Stimulated activated CD4-positive, alpha-beta T cell treated with anti-CD3 and anti-CD28 coated beads, TNF-alpha, amount 100 ng/mL, for 1 hour (primary cell): ENCODE measurements at places on chromosomes 12 and 14.

- no peak for DNase-seq
Observed at GRCh38 chr12:29616664-29617406, 119.3 kb upstream of the OVCH1 start.

DNA sequence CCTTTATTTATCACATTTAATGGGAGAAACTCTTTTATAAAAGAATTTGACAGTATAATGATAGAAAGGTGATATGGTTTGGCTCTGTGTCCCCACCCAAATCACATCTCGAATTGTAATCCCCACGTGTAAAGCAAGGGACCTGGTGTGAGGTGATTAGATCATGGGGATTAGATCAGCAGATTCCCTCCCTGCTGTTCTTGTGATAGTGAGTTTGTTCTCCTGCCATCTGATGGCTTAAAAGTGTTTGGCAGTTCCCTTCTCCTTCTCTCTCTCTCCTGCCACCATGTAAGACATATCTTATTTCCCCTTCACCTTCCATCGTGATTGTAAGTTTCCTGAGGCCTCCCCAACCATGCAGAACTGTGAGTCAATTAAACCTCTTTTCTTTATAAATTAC, 1110.3 kb downstream of the FLRT2 start:
- DNase-seq = no peak

DNA sequence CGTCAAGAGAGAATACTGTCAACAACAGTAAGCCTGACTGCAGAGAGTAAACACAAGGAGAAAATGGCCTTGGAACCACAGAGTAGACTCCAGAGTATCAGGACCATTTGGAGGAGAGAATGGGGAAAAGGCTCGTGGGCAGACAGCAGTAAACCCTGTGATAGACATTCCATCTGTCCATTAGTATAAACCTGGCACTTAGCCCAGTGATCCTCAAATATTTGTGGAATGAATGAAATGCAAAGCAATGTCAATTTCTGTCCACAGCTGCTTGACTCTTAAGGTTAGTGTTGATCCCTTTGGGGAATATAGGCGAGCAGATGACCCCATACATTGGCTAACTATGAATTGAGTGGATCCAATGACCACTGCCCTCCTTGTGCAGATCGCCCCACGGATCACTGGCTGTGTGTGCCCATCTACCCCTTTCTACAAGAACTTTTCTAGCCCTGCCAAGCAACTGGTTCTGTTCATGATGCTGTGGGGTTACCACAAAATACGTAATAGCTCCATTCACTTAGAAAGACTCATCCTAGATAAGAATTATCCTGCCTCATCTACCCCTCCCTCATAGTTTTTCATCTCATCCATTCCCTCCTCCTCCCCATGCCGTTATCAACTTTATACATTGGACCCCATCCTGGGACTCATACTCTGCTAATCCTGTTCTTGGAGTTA, 846.8 kb downstream of the NRXN3 start:
- no peak for DNase-seq

GRCh38 chr12:106647793-106648514, 65.2 kb downstream of the RFX4 start:
- DNase-seq = no peak

DNA sequence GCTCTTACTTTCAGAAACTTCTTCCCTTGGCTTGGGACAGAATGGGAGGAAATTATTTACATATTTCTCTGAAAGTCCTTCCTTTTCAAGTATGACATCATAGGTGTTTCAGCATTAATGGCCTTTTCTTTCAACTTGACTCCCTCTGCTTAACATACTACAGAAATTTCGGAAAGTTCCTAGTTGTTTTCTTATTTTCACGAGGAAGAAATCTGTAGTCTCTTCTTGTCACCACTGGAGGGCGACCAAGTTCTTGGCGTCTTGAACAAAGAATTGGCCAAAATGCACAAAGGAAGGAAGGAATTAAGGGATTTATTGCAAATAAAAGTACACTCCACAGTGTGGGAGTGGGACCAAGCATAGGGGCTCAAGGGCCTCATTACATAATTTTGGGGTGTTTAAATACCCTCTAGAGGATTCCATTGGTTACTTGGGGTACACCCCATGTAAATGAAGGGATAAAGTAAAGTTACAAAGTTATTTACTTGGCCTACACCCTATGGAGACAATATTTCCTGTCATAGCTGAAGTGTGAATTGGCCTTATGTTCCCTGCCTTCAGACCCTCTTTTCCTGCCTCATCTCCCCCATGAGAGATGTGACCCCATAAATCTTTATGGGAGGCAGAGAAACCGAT, 70.4 kb downstream of the RPL10L start:
- DNase-seq = no peak

GRCh38 chr12:49864798-49865090, 21.8 kb upstream of the BCDIN3D start:
- no peak for DNase-seq

DNA sequence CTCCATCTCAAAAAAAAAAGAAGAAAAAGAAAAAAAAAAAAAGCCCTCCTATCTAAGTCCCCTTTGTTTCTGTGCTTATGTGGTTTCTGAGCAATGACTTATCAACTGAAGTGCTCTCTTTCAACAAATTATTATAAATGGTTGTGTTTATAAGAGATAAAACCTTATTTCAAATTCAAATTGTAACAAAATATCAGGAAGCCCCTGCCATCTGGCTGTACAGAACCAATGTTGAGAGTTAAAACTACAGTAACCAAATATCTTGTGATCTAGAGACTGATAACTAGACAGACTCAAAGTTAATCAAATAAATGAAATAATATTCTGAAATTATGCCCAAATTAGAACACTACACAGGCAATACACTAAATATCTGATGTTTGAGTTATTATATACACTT, 143.0 kb upstream of the CPNE8 start:
- DNase-seq = no peak

GRCh38 chr14:100285021-100285912, 21.0 kb downstream of the SLC25A29 start:
- peak; percentile 43 for DNase-seq

DNA sequence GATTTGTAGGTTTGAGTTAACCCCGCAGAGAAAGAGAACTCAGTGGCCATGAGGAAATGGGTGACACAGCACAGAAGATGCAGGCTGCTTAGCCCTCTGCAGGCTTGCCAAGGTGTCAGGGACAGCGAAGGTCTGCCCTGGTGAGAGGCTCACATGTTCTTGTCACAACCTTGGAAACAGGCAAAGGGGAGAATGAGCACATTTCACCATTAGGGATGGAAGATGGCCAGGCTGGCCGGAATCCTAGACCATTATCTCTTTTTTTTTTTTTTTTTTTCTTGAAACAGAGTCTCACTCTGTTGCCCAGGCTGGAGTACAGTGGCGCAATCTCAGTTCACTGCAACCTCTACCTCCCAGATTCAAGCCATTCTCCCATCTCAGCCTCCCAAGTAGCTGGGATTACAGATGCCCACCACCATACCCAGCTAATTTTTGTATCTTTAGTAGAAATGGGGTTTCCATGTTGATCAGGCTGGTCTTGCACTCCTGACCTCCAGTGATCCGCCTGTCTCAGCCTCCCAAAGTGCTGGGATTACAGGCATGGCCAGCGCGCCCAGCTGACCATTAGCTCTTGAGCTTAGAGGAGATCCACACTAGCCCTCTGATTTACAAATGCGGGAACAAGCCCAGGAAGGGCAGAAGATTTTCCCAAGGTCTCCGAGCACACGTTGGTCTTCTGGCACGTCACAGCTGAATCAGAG, 34.6 kb downstream of the LTBP2 start:
- no peak for DNase-seq

- DNase-seq = no peak
Observed at GRCh38 chr12:96029826-96030225, 5.6 kb downstream of the LTA4H start.

DNA sequence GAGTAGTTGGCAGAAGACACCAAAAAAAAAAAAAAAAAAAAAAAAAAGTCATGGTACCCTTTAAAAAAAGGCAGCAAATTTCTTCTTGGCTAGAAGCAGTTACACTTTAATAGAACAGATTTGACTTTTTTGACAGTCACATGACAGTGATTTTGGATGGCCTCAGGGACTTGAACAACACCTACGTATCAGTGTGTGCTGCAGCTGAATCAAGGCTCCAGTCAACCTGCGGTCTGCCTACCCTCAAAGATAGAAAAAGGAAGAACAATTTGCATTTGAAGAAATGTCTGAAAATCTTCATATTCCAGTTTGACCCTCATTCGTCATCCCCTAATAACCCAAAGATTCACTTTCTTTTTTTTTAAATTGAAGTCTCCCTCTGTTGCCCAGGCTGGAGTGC, 53.9 kb downstream of the MDM2 start:
- no peak for DNase-seq

DNA sequence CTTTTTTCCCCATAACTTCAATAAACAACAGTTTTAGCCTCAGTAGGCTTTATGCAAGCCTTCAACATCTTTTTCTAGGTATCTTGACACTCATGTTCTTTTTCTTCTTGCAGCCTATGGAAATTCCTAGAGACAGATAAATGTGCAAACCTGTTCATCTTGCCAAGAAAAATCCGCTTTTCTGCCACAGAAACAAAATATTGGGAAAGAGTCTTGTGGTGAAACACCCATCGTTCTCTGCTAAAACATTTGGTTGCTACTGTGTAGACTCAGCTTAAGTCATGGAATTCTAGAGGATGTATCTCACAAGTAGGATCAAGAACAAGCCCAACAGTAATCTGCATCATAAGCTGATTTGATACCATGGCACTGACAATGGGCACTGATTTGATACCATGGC, 295.9 kb downstream of the ZFP36L1 start:
- DNase-seq = no peak

- DNase-seq = no peak
Observed at GRCh38 chr14:105281371-105282097, 19.3 kb downstream of the BRF1 start.

GRCh38 chr12:10094646-10095395, 4.0 kb downstream of the CLEC1A start:
- DNase-seq = no peak

- DNase-seq = peak; percentile 38
Observed at GRCh38 chr12:57124261-57124877, 3.9 kb upstream of the LRP1 start.

DNA sequence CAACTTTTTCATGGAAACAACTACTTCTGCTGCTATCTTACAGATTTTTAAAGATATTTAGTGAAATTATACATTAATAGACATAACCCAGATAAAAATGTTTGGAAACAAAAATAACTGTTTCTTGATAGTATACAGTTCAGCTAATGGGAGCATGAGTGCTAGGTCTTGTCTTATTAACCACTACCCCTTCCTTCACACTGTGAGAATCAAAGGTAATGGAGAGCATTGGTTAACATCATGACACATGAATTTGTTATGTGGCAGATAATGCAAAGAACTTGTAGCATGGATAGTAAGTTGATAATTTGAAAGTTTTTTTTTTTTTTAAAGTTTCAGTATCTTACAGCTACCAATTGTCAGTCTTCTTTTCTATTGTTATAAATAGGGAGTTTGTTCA, 44.2 kb downstream of the CCDC91 start:
- no peak for DNase-seq

GRCh38 chr14:69175130-69175529, 16.2 kb upstream of the EXD2 start:
- no peak for DNase-seq

- no peak for DNase-seq
Observed at GRCh38 chr14:96038920-96039632, at the start of gene C14orf132. Gene C14orf132, plus strand, starts transcription at chr14:96039362. Its CDS starts 139 bp downstream, at chr14:96039501.

DNA sequence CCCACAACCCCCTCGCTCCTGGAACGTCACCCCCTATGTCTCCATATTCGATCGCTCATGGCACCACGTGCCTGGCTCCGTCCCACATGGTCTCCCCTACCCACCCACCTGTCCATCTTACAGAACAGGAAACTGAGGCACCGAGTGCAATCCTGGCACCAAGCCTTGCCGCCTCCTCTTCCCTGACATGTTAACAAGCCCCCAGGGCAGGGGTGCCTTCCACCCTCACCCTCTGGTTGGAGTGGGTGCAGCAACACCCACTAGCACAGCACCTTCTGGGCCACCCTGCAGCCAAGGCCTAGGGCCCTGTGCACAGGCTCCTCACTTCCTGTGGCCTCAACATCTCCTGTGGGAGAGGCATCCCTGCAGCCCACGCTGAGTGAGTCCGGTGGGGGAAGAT, 110.3 kb downstream of the RFLNA start:
- no peak for DNase-seq

DNA sequence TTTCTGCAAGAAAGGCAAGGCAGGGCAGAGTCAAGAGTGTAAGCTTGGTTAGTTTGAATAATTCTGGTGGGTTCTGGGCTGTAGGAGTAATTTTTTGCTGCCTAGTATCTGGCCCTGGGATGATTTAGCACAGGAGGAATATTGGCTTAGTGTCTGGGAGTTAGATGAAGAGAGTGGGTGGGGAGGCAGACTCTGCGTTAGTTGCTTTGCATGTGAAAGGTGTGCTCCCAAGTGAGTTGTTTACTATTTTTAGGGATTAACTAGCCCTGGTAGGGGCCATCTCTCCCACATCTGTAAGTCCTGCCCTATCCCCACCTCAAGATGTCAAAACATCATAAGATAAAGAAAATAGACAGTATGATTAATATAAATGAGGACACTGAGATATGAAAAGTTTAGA, 249.7 kb downstream of the LRIG3 start:
- DNase-seq = no peak

- no peak for DNase-seq
Observed at GRCh38 chr12:76863005-76863670, 15.7 kb downstream of the CSRP2 start.

- peak; percentile 12 for DNase-seq
Observed at GRCh38 chr14:99479906-99480869, at the start of gene SETD3. Gene SETD3, minus strand, starts transcription at chr14:99480859. Its CDS starts 15,054 bp downstream, at chr14:99465805.
